ENCODE measurements at places on chromosomes 7 and 10.

GRCh38 chr10:86343761-86344160, 22.8 kb downstream of the GRID1 start:
- no peak for DNase-seq

GRCh38 chr10:110137142-110137545, 70.3 kb upstream of the MXI1 start:
- no peak for DNase-seq

DNA sequence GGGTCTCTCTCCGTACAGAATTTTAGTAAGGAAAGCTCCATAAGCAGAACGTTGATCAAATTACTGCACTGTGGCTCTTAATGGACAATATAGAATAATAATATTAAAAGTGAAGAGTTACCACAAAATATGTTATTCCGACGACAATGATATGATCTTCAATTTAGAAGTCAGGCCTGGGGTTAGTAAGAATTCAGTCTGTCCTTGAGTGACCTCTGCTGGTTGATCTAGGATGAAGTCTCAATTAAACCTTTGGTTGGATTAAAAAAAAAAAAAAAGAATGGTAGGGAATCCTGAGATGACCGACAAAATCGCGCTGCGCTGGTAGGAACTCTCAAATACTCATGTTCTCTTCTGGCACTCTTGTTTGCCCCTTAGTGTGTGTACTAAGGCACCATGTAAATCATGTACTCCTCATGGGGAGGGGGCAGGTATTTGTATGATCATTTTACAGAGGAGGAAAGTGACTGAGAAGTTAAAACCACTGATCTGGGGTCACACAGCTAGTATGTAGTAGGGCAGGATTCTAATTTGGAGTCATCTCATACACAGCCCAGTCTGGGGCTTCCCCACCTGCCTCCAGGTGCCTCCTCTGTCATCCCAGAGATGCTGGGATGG, 161.3 kb upstream of the NPVF start:
- no peak for DNase-seq

GRCh38 chr10:11830836-11831519, 7.8 kb downstream of the PROSER2 start:
- DNase-seq = no peak

- no peak for DNase-seq
These were observed 42.0 kb downstream of the PAPOLB start for GRCh38 chr7:4819560-4820404.

DNA sequence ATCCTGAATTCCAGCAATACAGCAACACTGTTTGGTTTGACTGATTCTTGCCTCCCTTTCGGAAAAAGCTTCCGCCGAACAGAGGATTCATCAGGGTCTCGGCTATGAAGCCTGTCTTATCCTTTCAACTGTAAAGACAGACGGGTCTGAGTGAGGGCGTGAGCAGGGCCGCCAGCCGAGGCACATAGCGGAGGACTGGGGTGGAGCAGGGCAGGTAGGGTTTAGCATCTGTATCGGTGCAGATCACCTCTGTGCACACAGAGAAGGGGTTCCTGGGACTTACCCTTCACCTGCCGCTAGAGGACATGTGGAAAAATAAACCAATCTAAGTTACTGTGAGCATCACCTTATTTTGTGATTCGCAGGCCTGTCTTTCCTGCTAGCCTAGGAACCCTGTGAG, 656.9 kb upstream of the FOXK1 start:
- DNase-seq = no peak

DNA sequence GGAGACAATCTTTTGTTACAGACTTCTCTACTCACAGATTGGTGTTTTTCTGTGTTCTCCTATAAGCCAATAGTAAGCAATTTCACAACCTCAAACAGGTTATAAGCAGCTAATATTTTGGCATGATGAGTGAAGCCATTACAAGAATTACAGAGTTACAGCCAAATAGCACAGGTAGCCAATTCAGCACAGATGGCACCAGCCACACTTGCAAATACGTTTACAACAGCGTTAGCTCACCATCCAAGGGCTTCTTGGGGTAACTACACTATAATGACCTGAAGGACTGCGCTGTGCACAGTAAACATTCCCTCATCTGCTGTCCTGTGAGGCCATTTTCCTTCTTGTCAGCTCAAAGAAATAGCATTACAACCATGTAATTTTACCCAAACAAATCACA, 428.6 kb downstream of the TCERG1L start:
- DNase-seq = no peak

DNA sequence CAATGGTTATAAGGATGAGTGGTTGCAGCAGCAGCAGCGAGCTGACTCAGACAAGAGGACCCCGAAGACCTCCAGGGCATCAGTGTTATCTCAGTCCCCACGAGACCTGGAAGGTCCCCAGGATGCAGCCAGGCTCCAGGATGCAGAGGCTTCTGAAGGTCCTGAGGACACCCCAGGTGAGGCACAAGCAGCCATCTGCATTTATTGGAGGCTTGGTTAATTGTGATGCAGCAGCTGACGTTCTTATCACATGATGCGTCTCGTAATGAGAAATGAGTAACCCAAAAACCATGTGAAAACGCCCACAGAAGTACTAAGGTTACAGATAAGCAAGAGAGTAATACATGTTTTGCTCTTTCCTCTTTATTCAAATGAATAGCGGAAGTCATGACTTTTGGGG, 17.4 kb downstream of the C7orf57 start:
- DNase-seq = no peak

DNA sequence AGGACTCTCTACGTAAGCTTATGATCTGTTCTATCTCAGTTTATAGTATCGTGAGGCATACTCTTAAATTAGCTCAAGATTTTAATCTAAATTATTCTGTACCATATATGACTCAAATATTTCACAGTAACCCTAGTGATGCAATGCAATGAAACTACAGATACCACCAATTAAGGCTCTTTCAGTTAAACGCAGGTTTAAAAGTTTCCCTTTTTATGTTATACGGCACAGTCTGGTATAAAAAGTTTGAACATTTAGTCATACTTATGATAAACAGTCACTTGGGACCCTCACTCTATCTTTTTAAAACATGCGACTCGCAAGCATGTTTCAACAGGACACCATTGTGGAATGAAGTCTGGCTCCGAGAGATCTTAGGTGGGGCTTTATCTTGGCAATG, 107.2 kb downstream of the CDK6 start:
- DNase-seq = no peak

DNA sequence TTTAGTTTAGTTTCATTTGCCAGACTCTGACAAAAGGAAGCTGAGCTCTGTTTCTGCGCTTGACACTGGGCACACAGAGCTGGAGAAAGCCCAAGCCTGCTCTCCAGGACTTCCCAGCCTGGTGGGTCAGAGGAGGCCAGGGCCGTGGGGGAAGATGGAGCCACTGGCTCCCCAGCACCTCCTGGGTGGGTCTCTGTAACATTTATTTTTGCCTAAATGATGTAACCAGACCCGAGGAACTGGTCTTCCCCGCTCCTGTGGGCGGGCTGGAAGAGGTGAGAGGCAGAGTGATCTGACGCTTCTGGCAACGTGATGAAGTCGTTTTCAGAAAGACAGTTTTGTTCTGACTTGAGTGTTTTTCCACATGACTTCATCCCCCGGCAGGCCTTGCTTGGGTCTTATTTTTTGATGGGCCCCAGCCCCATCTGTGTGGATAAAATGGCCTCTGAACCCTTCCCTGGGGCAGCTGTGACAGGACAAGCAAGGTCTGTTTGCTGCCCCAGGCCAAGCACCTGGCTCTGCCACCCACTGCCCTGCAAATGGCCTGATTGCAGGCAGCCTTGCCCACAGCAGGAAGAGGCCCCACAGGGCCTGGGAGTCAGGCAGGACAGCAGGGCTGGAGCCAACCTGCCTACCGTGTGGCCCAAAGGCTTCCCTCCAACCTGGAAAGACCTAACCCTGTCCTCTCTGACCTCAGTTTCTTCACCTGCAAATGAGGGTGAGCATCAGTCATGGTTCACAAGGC, 304.9 kb upstream of the ZMIZ1 start:
- DNase-seq = no peak

DNA sequence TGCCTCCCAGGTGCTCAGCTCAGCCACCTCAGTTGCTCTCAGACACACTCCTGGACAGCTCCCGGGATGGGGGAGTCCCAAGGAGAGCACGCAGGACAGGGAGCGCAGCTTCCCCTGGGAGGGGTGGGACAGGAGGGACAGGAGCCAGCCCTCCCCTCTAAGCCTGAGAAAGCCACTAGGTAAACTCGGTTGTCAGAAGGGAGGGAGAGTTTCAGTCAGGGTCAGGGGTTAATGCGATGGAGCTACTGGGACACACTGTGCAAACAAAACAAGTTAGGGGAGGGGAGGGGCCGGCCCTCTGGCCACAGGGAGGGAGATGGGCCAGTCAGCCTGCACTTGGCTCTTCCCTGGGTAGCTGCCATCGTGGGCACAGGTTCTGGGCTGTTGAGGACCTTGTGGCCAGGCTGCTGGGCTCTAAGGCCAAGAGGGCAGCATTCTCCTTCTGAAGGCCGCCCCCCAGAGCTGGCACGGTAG, 31.1 kb downstream of the KAZALD1 start:
- no peak for DNase-seq

- no peak for DNase-seq
These were observed 59.7 kb downstream of the MACC1 start for GRCh38 chr7:20157456-20157855.

DNA sequence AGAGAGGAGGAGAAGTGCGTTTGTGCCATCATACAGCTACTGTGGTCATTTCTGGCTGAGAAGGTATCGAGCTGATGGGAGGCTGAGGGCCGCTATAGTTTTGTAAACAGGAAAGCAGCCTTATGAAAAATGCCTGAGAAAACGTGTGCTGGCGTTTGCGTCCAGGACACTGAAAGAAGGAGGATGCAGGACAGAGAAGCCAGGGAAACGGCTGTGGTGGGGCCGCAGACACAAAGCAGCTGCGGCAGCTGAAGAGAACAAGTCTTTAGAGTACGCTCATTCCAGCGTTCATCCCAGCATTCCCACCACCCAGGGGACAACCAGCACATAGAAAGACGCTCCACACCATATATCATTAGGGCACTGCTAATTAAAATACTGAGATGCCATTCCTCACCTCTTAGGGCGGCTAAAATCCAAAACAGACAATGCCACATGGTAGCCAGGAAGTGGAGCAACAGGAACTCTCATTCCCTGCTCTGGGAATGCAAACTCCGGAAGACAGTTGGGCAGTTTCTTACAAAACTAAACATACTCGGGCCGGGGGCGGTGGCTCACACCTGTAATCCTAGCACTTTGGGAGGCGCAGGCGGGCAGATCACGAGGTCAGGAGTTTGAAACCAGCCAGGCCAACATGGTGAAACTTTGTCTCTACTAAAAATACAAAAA, 18.4 kb downstream of the GNA12 start:
- DNase-seq = no peak

GRCh38 chr7:130319541-130319940, 25.1 kb upstream of the CPA5 start:
- no peak for DNase-seq

GRCh38 chr10:27819781-27820531, 74.3 kb upstream of the MKX start:
- DNase-seq = no peak

GRCh38 chr7:24290004-24290641, 6.1 kb downstream of the NPY start:
- no peak for DNase-seq

- no peak for DNase-seq
These were observed 100.5 kb downstream of the FGFR2 start for GRCh38 chr10:121497513-121498470.

DNA sequence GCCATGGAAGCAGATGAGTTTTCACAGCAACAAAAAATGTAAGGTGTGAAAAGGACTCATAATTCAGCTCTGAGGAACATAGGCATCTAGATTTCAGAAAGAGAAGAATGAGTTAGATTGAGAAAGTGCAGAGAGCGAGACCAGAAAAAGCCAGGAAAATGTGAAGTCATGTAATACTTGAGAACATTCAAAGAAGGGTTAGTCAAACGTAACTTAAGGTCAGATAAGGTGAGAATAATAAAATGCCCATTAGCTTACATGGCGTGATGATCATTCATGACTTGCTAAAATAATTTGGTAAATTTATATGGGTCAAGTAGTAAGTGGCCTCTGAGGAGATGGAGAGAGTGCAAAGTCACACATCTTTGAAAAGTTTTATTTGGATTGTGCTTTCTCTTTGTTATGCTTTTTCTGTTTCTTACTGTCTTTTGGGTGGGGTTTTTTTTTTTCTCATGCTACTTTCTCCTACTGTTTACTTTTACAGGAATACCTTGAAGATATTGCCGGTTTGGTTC, 271.8 kb upstream of the NRG3 start:
- DNase-seq = no peak

GRCh38 chr7:71824006-71824760, 588.0 kb downstream of the CALN1 start:
- no peak for DNase-seq

DNA sequence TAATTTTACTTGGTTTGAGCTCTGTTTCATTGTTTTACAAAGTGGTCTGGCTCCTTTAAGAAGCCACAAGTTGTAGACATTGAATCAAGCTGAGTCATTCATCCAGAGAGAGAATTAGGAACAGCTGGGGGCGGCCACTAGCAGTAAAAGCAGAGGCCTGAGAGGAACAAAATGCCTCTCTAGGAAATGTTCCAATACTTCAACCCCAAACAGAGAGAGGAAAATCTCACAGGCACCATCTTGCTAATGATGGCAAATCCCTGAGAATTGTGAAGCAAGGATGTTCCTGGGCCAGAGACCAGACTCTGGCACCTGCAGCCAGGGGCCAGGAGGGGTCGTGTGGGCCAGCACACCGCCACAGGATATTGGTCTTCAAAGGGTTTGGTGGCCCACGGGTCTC, 26.5 kb upstream of the TRIL start:
- no peak for DNase-seq

DNA sequence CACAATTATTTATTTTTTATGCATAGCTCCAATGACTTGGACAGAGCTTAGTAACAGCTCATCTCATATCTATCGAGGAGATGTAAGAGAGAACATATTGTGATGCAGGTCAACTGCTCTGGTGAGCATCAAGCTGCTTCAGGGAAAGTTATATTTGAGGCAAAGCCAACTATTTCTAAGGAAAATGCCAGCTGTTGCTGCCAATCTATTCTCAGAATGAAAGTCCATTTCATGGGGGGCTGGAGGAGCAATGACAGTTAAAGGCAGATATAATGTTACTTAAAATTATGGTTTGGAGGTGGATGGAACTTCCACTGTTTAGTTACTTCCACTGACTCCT, 424.8 kb downstream of the KIF20B start:
- DNase-seq = no peak

- DNase-seq = no peak
These were observed 11.4 kb downstream of the MTURN start for GRCh38 chr7:30146127-30146612.

DNA sequence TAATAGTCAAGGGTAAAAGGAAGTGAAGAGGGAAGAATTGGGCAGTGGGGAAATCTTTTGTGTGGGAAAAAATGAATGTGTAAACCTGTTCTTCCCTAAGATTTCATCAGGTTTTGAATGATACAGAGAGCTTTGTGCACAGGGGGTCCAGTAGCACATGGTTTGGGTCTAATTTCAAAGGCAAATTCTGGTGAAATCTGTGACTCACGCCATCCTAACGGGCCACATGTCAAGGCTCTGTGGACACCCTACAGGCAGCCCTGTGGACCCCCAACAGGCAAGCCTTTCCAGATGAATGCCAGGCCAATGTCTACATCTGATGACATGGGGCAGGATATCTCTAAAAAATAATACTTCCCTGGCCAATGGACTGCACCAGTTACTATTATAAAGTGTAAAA, 309.8 kb downstream of the PARD3 start:
- DNase-seq = no peak

GRCh38 chr7:4195660-4196059, 486.4 kb upstream of the FOXK1 start:
- no peak for DNase-seq

Data from activated CD8-positive, alpha-beta memory T cell treated with anti-CD3 and anti-CD28 coated beads for 1 hour (primary cell).